ENCODE measurements at places on chromosomes 6 and 20. TPM values are rescaled to one million over a fixed set of nuclear protein-coding genes. Genes with fewer than 3 reads are reported as not detected.

The DLK2 gene
- total RNA-seq = 0.20 TPM

The ADGRF4 gene
- total RNA-seq = 0.10 TPM

The RIOK1 gene
- 16.0 TPM for total RNA-seq

The CYP24A1 gene
- 0.26 TPM for total RNA-seq

The FNDC1 gene
- 0.46 TPM for total RNA-seq

The TP53INP2 gene
- 7.6 TPM for total RNA-seq

The SDC4 gene
- total RNA-seq = 61.4 TPM

The CRISP3 gene
- not detected for total RNA-seq

The TSBP1 gene
- not detected for total RNA-seq

The AKAP7 gene
- 3.6 TPM for total RNA-seq

The OLIG3 gene
- not detected for total RNA-seq

The ADAM33 gene
- total RNA-seq = 15.3 TPM

The SNX21 gene
- 64.4 TPM for total RNA-seq

The PAK5 gene
- 0.03 TPM for total RNA-seq

The RSPH4A gene
- total RNA-seq = 0.10 TPM

The DYNLT2 gene
- total RNA-seq = 0.39 TPM

The RBM24 gene
- 2.9 TPM for total RNA-seq

The AP5S1 gene
- total RNA-seq = 18.2 TPM

The TSPO2 gene
- not detected for total RNA-seq

The GSTA2 gene
- not detected for total RNA-seq

The NCOA5 gene
- total RNA-seq = 9.6 TPM

The CLPSL1 gene
- total RNA-seq = not detected

The UBE2C gene
- total RNA-seq = 7.9 TPM

The CCN2 gene
- 658 TPM for total RNA-seq

The GHRH gene
- total RNA-seq = not detected

The MUC22 gene
- not detected for total RNA-seq

The BYSL gene
- total RNA-seq = 18.2 TPM

The PI16 gene
- 1.8 TPM for total RNA-seq

The CTAGE9 gene
- not detected for total RNA-seq

The ULBP3 gene
- 5.1 TPM for total RNA-seq

The FAM209B gene
- total RNA-seq = not detected

The NINL gene
- 5.7 TPM for total RNA-seq

The ARHGAP40 gene
- not detected for total RNA-seq

The C20orf202 gene
- total RNA-seq = 0.07 TPM

The SAMD10 gene
- 3.6 TPM for total RNA-seq

The CLIC5 gene
- under 0.01 TPM for total RNA-seq

The MMP24 gene
- total RNA-seq = 0.98 TPM

The TREM2 gene
- not detected for total RNA-seq

Measured in smooth muscle cell of the pulmonary artery (primary cell).